ENCODE measurements at places on chromosomes 5 and 9.
A peak's percentile ranks its signal among the peaks of the same experiment; 100 is the strongest.

GRCh38 chr5:80784451-80784850 lies 129.7 kb upstream of the DHFR start:
- no peak for DNase-seq

DNA sequence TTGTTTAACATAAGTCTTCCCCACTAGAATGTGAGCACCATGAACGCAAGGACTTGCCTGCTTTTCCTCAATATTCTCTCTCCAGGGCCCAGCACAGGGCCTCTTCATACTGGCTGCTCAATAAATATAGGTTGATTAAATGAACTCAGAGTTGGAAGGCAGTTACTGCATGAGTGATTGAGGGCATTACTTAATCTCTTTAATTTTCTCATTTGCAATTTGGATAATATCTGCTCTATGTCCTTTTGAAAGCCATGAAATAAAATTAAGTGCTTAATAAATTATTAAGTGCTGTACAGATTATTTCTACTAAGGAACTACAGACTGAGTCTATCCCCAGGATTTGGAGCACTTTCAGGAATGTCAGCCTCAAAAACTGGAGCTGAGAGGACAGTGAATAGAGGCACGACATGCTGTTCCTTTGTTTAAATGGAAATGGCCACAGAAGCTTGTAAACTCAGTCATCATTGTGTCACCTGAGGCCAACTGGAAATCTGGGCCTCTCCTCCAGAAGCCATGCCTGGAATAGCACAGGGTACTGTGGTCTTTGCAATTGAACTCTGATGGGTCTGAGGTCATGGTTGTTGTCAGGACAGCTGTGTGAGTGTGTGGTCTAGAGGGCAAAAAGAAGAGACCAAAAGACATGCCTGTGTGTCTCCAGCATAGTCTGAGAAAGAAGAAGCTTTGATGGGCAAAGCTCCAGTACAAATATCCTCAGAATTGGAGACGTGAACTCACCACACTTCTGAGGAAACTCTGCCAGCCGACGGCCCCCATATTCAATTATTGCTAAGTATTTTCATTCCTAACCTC lies 86.1 kb downstream of the SH3TC2 start:
- no peak for DNase-seq

DNA sequence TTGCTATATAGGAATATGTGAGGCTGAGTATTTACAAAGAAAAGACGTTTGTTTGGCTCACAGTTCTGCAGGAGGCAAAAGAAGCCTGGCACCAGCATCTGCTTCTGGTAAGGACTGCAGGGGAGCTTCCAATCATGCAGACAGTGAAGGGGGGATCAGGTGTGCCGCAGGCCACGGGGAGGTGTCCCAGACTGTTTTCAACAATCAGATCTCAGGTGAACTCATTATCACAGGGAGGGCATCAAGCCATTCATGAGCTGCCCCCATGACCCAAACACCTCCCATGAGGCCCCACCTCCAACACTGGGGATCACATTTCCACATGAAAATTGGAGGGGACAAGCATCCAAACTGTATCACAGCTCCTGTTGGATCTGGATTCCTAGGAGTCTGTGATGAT lies 30.4 kb upstream of the TRIM14 start:
- no peak for DNase-seq

GRCh38 chr9:94853887-94854286 lies 127.4 kb downstream of the AOPEP start:
- DNase-seq = no peak

DNA sequence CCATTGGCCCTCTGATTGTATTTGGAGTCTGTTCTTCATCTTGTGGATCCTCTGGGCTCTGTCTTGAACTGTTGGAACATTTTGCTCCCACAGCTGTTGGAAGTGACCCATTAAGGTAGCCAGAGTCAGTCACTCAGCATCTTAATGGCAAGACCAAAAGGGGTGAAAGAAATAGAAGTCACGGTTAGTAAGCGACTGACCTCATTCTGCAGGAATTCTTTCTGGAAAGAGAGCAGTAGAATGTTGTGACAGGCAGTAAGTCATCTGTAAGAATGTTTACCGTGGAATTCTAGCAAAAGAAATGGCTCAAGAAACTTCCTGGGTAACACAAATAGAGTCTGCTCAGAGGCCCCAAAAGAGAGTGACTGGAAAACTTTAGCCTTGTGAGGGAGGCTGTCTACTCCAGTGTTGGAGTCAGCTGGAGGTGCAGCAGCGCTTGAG lies 28.6 kb upstream of the TNC start:
- DNase-seq = no peak

DNA sequence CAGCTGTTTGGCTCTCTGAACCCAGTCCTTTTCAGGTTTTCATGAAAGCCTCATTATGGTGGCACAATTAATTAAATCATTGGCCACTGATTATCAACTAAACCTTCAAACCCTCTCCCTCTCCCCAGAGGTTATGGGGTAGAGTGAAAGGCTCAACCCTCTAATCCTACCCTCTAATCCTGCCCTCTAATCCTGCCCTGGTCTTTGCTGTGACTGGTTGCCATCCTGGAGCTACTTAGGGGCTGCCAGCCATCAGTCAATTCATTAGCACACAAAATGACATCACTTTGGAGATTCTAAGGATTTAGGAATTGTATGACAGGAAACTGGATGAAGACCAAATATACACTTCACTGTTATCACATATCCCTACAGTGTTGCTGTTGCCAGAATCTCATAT lies 36.1 kb downstream of the ANKS6 start:
- no peak for DNase-seq

- no peak for DNase-seq
Measured at GRCh38 chr9:129989362-129989708, 53.7 kb downstream of the FNBP1 start.

DNA sequence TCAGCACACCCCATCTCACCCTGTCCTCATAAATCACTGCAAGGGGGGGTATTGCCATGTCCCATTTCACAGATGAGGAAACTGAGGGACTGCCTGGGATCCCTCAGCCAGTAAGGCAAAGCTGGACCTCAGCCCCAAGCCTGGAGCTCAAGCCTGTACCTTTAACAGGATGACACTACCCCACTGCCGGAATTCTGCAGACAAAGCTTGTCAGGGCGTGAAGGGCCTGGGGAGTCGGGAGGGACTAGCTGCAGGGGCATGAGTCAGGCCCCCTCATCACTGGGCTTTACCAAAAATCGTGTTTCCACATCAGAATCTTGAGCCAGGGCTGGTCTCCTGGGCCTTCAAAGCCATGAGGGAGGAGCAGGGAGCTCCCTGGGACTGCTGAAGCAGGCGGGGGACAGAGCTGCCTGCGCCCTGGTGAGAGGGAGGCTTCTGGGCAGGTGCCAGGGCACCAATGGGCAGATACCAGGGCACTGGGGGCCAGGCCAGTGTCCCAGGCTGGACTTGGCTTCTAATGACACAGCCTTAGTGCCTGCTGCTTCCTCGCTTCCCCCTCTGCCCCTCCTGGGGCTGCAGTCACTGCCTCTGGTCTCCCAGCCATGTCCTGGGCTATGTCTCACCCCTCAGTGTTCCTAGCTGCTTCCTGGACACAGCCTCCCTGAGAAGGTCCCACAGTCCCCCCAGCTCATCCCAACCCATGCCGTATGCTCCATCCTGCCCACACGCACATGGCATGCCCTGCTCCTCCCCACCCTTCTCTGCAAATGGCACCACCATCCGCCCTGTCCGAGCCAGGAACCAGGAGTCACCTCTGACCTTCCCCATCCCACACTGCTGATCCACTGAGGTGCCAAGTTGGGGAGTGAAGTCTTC lies 80.7 kb downstream of the LMX1B start:
- DNase-seq = no peak

DNA sequence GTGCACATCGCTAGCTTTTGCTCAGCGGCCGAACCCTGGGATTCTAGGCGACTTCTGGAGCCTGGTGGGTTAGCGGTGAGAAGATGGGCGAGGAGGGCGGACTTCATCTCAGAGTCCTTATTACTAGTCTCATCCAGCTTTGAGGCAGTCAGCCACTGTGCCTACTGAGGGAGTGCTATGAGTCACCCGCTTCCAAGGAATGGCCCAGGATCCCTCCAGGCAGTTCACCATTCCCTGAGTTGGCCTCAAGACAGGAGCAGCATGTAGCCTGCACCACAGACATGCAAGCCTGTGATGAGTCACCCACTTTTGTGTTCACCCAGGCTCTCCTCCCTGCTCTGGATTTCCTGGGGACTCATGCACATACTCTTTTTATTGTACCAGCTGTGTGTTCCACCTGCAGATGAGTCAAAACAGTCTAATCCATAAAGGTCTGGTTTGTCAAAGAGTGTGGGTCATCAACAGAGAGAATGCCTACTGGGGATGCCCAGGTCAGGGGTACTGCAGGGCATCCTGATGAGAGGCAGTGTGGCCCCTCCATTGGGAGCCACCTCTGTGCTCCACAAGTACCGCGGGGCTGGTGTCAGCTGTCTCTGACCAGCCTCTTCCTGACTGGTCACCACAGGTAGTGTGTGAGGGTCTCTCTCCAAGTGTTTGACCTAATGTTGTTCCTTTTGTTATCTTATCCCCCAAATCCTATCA lies 20.2 kb downstream of the SLC22A5 start:
- peak; percentile 9 for DNase-seq

- DNase-seq = no peak
Measured at GRCh38 chr5:76083555-76084495, 642 bp downstream of the SV2C start.

GRCh38 chr9:16282216-16282615 lies 588.3 kb downstream of the BNC2 start:
- no peak for DNase-seq

- no peak for DNase-seq
Measured at GRCh38 chr5:6602441-6602840, 30.4 kb downstream of the NSUN2 start.

DNA sequence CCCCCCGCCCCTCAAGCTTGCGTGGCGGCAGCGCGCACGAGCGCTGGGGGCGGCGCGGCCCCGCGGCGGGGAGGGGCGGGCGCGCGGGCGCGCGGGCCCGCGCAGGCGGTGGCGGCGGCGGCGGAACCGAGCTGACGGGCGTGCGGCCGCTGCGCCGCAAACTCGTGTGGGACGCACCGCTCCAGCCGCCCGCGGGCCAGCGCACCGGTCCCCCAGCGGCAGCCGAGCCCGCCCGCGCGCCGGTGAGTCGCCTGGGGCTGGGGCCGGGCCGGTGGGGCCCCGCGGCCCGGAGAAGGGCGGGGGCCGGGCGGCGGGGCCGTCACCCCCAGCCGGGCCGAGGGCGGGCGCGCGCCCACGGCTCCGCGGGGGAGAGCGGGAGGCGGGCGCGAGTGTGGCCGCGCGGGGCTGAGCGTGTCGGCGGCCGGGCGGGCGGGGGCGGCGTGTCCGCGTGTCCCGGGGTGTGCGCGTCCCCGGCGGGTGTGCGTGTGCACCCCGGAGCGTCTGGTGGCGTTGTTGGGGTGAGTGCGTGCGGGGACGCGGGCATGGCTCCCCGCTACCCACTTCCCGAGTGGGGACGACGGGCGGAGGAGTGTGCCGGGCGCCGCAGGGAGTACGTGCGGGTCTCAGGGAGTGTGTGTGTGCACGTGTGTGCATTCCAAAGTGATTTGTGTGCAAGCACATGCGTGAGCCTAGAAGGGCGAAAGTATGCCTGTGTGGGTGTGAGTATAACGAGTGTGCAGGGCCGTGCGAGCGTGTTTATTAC lies at the start of gene NEK6:
TSS of gene NEK6 (plus strand) at position 106 of the 763 bp plus-strand sequence. CDS start 44,016 bp downstream, outside the sequence.
- DNase-seq = no peak

DNA sequence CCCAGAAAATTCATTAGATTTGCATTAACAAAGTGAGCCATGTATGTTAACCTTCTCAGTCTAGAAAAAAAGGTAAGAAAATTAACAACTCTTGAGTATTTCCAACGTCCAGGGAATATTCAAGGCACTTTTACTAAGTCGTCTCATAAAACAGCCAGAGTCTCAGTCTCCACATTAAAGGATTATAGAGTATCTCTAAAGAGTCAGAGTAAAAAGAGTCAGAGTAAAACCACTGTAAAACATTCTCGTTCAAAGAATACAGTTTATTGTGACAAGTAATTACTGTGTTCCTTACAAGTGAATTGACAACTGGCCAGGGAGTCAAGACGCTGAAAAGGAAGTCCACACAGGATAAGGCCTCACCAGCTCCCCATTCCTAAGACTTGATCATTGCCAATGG lies 97.2 kb upstream of the ISL1 start:
- DNase-seq = no peak
